ENCODE measurements at places on chromosomes 6 and 20. TPM values are rescaled to one million over a fixed set of nuclear protein-coding genes. Genes with fewer than 3 reads are reported as not detected.

DNA sequence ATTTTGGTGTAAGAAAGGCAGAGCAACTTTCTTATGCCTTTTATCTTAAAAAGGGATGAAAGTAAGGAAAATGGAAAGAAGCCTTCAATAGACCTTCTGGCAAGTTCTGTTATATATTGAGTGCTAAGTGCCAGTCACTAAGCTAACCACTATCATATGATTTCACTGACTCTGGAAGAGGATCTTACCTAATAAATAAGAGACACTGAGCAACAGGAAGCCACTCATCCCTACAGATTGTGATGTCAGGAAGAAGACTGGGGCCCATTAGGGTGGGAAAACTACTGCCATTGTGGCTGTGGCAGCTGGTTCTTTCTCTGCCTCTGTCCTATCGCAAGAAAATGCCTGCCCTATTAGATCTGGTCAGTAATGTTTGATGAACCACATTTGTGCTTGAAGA, 89.6 kb downstream of the AIG1 start:
- no peaks in the 10 kb centered on the region for H3K4me1 ChIP-seq
- H3K4me3 ChIP-seq, result no peak overlapping the region
- DNase-seq, result no peak
- H3K27me3 ChIP-seq, result no peaks in the 10 kb centered on the region
- H3K36me3 ChIP-seq, result no peaks in the 10 kb centered on the region

GRCh38 chr6:19663479-19663878, 173.7 kb upstream of the ID4 start:
- no peak overlapping the region for H3K4me3 ChIP-seq
- H3K36me3 ChIP-seq, result no peaks in the 10 kb centered on the region
- DNase-seq, result no peak
- no peak overlapping the region for H3K27ac ChIP-seq

DNA sequence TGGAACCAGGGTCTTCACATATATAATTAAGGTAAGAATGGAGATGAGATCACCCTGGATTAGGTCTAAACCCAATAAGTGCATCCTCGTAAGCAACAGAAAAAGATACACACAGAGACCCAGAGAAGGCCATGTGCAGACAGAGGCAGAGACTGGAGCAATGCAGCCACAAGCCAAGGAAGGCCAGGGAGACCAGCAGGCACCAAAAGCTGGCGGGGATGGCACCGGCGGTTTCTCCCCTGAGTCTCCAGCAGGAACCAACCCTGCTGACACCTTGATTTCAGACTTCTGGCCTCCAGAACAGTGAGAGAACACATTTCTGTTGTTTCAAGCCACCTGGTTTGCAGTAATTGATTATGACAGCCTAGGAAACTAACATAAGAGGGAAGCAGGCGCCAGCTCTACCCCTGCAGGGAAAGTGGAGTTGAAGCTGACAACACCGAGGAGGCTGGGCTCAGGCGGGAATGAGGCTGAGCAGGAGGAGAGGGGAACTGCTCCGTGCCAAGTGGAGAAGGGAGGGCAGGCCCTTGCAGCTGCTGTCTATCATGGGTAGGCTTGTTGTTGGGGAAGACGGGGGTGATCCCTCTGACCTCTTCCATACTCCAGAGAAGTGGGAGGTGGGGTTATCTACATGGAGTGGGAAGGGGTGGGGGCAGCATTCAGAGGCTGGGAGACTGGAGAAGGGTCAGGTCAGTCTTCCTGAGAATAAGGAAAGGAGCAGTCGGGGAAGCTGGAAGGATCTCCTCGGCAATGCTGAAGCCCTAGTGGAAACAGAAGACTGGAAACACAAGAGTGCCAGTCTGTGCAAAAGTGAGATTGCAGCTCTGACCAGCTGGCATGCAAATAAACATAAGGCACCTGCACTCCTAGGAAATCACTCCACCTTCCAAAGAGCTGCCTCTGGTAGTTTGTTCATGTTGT, 72.7 kb downstream of the NFATC2 start:
- no peak for DNase-seq
- peaks cover 8% of the 10 kb centered on the region for H3K4me1 ChIP-seq
- no peak overlapping the region for H3K4me3 ChIP-seq
- H3K36me3 ChIP-seq, result no peaks in the 10 kb centered on the region
- no peaks in the 10 kb centered on the region for H3K27me3 ChIP-seq

DNA sequence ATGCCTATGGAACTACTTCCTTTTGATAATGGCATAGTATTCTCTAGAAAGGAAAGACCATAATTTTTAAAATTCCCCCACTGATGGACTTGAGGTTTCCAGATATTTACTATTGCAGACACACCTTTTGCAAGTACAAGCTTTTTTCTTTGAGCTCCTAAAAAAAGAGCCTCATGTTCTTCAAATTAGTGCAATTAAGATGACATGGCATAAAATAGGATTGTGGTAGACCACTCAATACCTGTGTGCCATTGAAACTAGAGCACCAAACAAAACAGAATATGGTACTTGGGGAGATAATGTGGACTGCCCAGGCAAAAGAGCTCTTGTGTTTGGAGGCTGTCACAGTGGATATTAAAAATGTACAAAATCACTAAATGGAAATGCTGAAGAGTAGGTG, 19.0 kb upstream of the LAMA2 start:
- H3K36me3 ChIP-seq, result no peaks in the 10 kb centered on the region
- no peak overlapping the region for H3K4me3 ChIP-seq
- no peak for DNase-seq
- no peaks in the 10 kb centered on the region for H3K27me3 ChIP-seq
- no peak overlapping the region for H3K27ac ChIP-seq
- H3K4me1 ChIP-seq, result no peaks in the 10 kb centered on the region

KCNK15 gene
- 0.28 TPM for polyA plus RNA-seq

DNA sequence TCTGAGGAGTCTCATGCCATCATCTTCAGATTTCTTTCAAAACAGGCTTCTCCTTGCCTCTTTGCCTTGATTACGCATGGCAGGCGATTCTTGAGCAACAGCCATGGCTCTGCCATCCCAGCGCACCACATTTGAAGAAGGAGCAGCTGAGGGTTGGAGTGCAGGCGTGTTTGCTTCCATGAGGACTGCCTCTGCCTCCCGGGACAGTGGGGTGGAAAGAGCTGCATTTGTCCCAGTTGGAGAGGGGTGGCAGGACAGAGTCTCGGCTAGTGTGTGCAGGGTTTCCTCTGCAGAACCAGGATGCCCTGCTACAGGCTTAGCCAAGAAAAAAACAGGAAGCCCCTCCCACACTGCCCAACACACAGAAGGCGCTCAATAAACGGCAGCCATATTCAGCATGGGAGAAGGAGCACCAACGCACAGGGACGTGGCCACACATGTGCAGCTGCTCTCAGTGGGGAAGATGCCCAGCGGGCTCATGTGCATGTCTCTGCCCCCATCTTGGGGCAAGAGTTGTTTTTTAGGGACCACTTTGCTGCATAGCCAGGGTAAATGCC, 36.6 kb downstream of the IRF4 start:
- DNase-seq, result no peak
- no peaks in the 10 kb centered on the region for H3K4me1 ChIP-seq
- no peak overlapping the region for H3K4me3 ChIP-seq
- no peaks in the 10 kb centered on the region for H3K36me3 ChIP-seq
- H3K27me3 ChIP-seq, result no peaks in the 10 kb centered on the region

ACTL10 gene
- 4.5 TPM for polyA plus RNA-seq

CLPSL1 gene
- polyA plus RNA-seq, result not detected

- no peak for DNase-seq
- H3K27me3 ChIP-seq, result no peaks in the 10 kb centered on the region
- H3K27ac ChIP-seq, result no peak overlapping the region
- no peaks in the 10 kb centered on the region for H3K36me3 ChIP-seq
These were observed 38.5 kb upstream of the GCLC start for GRCh38 chr6:53583451-53583850.

- no peak overlapping the region for H3K4me3 ChIP-seq
- no peaks in the 10 kb centered on the region for H3K4me1 ChIP-seq
- no peak for DNase-seq
- peaks cover 27% of the 10 kb centered on the region for H3K27me3 ChIP-seq
- no peaks in the 10 kb centered on the region for H3K36me3 ChIP-seq
- no peak overlapping the region for H3K27ac ChIP-seq
These were observed 43.8 kb upstream of the SYNDIG1 start for GRCh38 chr20:24425523-24426135.

MYLK2 gene
- not detected for polyA plus RNA-seq

- peaks cover 13% of the 10 kb centered on the region for H3K4me1 ChIP-seq
- no peak overlapping the region for H3K27ac ChIP-seq
- H3K36me3 ChIP-seq, result no peaks in the 10 kb centered on the region
- H3K4me3 ChIP-seq, result no peak overlapping the region
- H3K27me3 ChIP-seq, result no peaks in the 10 kb centered on the region
These were observed 47.1 kb downstream of the AKIRIN2 start for GRCh38 chr6:87654875-87655454.

GRCh38 chr20:24840121-24840713, 108.9 kb upstream of the CST7 start:
- H3K27ac ChIP-seq, result no peak overlapping the region
- no peaks in the 10 kb centered on the region for H3K27me3 ChIP-seq
- H3K4me1 ChIP-seq, result no peaks in the 10 kb centered on the region
- no peak overlapping the region for H3K4me3 ChIP-seq

DNA sequence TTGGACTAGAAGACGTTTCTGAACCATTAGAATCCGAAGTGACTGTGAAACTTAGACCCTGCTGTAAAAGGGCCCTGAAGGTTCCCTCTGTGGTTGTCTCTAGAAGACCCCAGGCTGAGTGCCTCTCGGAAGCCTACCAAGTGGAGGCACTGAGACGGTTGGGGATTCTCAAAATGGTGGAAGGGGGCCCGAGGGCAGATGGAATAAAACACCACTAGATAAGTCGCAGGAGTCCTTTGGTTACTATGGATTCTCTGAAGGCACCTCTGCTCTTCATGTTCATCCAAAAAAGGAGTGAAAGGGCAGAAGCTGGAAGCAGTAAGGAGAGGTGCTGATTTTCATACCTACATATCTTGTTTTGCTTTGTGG, 4.0 kb upstream of the TFAP2D start:
- no peaks in the 10 kb centered on the region for H3K36me3 ChIP-seq
- peaks cover 3% of the 10 kb centered on the region for H3K4me1 ChIP-seq
- no peak for DNase-seq
- no peak overlapping the region for H3K27ac ChIP-seq

GRCh38 chr20:31764641-31765305, 25.7 kb downstream of the TPX2 start:
- H3K36me3 ChIP-seq, result no peaks in the 10 kb centered on the region
- no peak overlapping the region for H3K27ac ChIP-seq
- no peak for DNase-seq
- H3K27me3 ChIP-seq, result no peaks in the 10 kb centered on the region

GRCh38 chr20:23765578-23765977, 14.8 kb upstream of the CST1 start:
- H3K27ac ChIP-seq, result no peak overlapping the region
- H3K36me3 ChIP-seq, result no peaks in the 10 kb centered on the region
- H3K4me1 ChIP-seq, result no peaks in the 10 kb centered on the region
- H3K4me3 ChIP-seq, result no peak overlapping the region
- no peak for DNase-seq

DNA sequence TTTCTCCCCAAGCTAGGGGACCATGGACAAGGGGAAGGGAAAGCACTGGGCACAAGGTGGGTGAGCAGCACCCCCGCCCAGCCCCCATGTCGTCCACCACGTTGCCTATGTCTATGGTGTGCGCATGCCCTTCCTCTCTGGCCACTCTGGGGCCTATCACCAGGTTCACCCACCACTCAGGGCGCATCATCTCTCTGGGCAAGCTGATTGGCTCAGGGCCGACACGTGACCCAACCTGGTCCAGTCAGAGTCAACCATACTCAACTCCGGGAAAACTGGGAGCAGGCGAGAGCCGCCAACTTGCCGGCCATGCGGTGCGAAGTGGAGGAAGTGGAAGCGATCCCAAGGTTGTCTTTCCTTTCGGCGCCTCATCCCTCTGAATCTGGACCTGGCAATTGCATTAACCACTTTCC, 25.9 kb downstream of the ACSS1 start:
- peaks cover 25% of the 10 kb centered on the region for H3K36me3 ChIP-seq
- peaks cover 75% of the 10 kb centered on the region for H3K4me1 ChIP-seq
- H3K4me3 ChIP-seq, result no peak overlapping the region
- H3K27ac ChIP-seq, result peak overlapping the region; percentile 71

GRCh38 chr6:85124472-85125354, 325.2 kb upstream of the NT5E start:
- no peaks in the 10 kb centered on the region for H3K4me1 ChIP-seq
- no peaks in the 10 kb centered on the region for H3K27me3 ChIP-seq
- H3K36me3 ChIP-seq, result no peaks in the 10 kb centered on the region
- H3K27ac ChIP-seq, result no peak overlapping the region

DNA sequence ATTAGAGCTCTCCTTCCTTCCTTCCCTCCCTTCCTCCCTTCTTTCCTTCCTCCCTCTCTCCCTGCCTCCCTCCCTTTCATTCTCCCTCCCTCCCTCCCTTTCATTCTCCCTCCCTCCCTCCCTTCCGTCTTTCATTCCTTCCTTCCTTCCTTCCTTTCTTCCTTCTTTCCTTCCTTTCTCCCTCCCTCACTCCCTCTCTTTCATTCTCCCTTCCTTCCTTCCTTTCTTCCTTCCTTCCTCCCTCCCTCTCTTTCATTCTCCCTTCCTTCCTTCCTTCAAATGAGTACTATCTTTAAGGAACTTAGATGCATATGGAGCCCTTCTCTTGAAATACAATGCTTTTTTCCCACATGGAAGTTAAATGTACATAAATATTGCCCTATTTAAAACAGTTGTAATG, 20.9 kb upstream of the PTPRK start:
- no peaks in the 10 kb centered on the region for H3K36me3 ChIP-seq
- DNase-seq, result no peak
- no peak overlapping the region for H3K4me3 ChIP-seq
- H3K27ac ChIP-seq, result no peak overlapping the region
- H3K27me3 ChIP-seq, result no peaks in the 10 kb centered on the region

AVP gene
- not detected for polyA plus RNA-seq

CPNE5 gene
- polyA plus RNA-seq, result 11.6 TPM

- no peak overlapping the region for H3K27ac ChIP-seq
- no peak overlapping the region for H3K4me3 ChIP-seq
- no peaks in the 10 kb centered on the region for H3K36me3 ChIP-seq
These were observed 134.0 kb downstream of the PDE7B start for GRCh38 chr6:135985471-135985870.

DNA sequence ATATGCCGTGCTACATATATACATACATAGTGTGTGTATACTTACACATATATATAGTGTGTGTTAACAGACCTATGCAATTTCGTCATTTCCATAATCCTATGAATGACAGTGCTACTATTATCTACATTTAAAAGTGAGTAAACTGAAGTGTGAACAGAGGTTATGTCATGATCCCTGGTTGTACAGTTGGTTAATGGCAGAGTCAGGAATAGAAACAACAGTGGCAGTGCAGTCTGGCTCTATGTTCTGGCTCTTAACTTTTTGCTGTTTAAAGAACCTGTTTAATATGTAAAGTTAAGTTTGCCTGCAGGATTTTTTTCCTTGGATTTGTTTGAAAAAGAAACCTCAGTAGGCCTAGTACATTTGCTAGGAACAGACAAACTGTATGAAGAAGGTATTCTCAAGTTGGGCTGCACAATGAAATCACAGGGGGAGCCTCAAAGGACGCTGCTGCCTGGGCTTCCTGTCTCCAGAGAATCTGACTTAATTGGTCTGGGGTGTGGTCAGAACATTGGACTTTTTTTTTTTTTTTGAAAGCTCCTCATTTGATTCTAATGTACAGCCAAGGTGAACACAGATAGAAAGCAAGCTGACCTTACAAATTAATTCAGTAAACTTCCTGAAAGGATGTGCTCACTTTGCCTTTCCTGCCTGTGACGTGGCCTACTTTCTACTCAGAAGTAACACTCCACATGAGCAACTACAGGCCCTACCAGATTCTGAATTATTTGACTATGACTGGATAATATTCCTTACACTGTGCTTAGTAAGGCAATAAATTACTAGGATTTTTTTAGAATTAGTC, 29.4 kb downstream of the PLCB1 start:
- DNase-seq, result no peak
- peaks cover 28% of the 10 kb centered on the region for H3K4me1 ChIP-seq
- H3K4me3 ChIP-seq, result no peak overlapping the region
